CD4-positive, alpha-beta T cell treated with Interleukin-21 for 1 hour (primary cell): ENCODE measurements at places on chromosomes 7 and 10.

GRCh38 chr10:16751244-16751643 is 66.0 kb downstream of the RSU1 start:
- DNase-seq: no peak

DNA sequence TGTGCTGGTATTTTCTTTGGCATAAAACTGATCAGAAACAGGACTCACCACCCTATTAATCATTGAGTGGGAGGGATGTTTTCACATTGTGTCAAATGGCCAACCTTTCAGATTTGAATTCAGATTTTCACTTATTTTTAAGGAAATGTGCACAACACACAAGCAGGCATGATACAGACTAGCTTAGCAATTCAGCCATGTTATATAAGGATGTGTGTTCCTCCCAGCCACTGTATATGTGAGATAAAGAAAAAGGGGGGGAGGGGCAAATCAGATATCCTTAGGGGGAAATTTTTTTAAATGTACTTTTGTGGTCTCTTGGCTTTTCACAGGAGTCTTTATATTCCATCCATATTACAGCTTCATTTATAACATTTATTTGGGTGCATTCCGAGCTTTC is 3.1 kb downstream of the GAD2 start:
- no peak for DNase-seq

- DNase-seq: no peak
Observed at GRCh38 chr7:80520199-80520598, 8.3 kb upstream of the GNAT3 start.

DNA sequence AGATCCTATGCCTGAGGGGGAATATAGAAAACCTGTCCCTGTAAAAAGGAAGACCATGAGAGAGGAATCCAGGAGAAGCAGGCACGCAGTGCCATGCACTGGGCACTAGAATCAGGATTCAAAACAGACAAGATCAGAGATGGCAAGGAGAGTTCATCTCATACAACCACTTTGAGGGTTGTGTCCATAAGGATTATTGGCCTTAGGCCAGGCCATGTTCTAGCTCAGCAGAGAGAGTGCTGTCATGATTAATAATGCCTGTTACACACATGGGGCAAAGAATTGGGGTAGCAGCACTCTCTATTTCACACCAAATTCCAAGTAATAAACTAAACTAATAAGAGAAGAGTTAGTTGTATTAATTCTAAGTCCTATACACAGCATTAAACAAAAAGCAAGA is 29.1 kb downstream of the EZH2 start:
- DNase-seq: no peak

- DNase-seq: no peak
Observed at GRCh38 chr10:18486438-18486837, 164.9 kb downstream of the NSUN6 start.

DNA sequence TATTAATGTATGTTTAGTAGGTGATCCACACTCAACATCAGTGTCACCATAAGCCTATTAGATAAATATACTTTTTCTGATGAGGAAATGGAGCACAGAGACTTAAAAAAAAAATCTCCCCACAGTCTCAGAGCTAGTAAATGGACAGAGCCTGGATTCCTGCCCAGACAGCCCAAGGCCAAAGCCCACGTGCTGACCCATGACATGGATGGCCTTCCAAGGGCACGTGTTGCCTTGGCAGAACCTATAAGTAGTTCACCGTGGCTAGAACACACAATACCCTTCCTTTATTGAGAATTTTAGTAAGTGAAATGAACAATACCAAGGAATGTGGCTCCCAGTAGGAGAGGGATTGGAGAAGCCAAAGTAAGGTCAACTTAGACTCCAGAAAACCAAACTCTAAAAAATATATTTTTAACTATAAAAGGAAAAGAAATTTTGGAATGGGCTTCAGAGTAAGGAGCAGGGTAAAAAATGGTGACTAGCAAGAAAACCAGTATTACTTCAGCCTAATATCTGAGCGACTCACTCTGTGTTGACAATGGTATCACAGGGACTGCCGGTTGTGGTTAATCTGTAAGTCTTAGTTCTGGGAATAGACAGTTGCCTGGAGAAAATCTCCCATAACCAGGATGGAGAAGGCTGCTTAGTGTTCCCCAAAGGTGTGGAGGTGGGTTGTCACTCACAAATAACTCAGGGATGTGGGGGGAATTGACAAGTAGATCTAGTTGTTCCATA is 223.0 kb downstream of the SORCS1 start:
- DNase-seq: no peak

GRCh38 chr7:996079-996872 is 13.3 kb downstream of the CYP2W1 start:
- no peak for DNase-seq

GRCh38 chr10:49360271-49361177 is 35.4 kb downstream of the DRGX start:
- no peak for DNase-seq

GRCh38 chr7:74452748-74453321 is 871 bp upstream of the GTF2IRD1 start:
- DNase-seq: no peak

DNA sequence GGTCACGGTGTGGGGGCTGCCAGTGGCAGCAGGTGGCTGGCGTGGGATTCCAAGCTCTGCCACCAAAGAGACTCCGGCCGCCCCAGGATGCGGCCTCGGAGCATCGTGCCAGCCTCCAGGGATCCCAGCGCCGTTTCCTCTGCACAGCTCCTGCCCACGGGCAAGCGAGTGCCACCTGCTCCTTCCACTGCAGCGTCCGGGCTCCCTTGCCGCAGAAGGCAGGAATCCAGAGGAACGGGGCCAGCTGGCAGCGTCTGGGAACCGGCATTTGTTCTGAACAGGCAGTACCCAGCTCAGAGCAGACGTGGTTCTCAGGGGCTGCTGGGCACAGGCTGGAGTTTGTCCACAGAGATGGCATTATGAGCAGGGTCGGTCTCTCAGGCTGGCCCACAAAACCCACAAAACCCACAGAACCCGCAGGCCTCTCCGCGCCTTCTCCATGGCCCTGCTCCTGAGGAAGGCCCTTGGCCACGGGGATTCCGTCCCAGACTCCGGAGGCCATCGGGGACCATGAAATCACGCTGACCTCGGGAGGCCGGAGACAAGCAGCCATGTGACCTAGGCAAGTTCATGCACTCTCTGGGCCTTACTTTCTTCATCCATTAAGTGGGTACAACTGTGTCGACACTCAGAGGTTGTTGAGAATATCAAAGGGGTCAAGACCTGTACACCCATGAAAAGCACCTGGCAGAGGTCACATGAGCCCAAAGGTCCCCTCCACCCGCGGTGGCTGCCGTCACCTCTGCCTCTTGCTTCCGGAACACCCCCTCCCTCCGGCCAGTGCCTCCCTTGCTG is 72.1 kb upstream of the TNRC18 start:
- no peak for DNase-seq

- no peak for DNase-seq
Observed at GRCh38 chr7:25750744-25751508, 401.1 kb upstream of the NFE2L3 start.

DNA sequence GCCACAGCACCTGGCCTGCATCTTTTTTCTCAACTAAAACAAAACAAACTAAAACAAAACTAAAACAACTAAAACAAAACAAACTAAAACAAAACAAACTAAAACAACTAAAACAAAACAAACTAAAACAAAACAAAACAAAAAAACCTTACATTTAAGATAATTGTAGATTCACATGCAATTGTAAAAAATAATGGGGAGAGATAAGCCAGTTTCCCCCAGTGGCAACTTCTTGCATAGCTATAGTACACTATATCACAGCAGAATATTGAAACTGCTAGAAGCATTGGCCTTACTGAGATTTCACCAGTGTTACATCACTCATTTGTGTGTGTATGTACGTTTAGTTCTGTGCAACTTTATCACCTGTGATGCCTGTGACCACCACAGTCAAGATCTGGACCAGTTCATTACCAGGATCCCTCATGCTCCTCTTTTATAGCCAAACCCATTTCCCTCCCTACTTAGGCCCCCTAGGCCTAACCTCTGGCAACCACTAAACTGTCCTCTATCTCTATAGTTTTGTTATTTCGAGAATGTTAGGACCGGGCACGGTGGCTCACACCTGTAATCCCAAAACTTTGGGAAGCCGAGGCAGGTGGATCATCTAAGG is 9.3 kb downstream of the FXYD4 start:
- no peak for DNase-seq

GRCh38 chr7:121081327-121081936 is 92.9 kb downstream of the CPED1 start:
- peak; percentile 59 for DNase-seq

GRCh38 chr10:17249820-17250219 is 21.8 kb downstream of the VIM start:
- peak; percentile 27 for DNase-seq

DNA sequence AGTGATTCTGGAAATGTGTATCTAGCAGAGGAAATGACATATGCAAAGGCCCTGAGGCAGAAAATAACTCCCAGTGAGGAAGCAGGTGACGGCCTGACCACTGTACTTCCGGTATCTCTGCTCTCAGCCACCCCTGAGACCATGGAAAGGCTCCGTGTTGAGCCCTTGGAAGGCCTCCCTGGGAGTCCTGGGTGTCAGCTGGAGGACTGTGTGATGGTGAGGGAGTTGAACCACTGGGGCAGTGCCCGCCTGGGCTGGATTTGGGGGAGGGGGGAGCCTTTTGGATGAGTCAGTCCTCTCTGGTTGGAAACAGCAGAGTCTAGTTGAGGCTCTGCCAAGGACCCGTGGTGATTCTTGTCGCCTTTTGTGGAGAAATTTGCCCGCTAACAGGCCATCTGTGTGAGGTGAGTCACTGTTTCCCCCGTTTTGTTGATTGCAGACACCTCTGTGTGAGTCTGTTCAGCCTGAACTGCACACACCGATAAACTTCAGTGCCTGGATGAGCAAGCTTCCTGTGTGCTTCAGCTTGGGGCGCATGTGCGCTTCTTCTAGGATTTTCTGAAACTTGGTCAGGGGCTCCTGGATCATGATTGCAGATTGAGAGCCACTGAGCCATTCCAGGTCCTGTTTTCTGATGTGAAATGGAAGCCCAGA is 98.6 kb downstream of the GRK5 start:
- peak; percentile 86 for DNase-seq
